Uterine smooth muscle cell (primary cell): ENCODE measurements at places on chromosomes 7 and 10. TPM values are rescaled to one million over a fixed set of nuclear protein-coding genes. Genes with fewer than 3 reads are reported as not detected.

Gene PKD2L1
- under 0.01 TPM in 1 of 2 replicates, not detected in the other for total RNA-seq

Gene CYP2C19
- not detected in 2 replicates for total RNA-seq

Gene AIFM2
- total RNA-seq, result 6.5 and 6.9 TPM in 2 replicates

Gene PRLHR
- 0.12 TPM in 1 of 2 replicates, not detected in the other for total RNA-seq

Gene CLDN4
- 58.2 and 84.7 TPM in 2 replicates for total RNA-seq

Gene FANK1
- total RNA-seq, result 2.2 and 3.7 TPM in 2 replicates

Gene GTPBP10
- total RNA-seq, result 14.9 and 32.1 TPM in 2 replicates

Gene CAMK2B
- total RNA-seq, result under 0.01 TPM in 1 of 2 replicates, not detected in the other

Gene LGI1
- not detected in 2 replicates for total RNA-seq

Gene FAM237B
- total RNA-seq, result 0.12 and 0.22 TPM in 2 replicates

Gene RGR
- not detected in 2 replicates for total RNA-seq

Gene TAS2R4
- 0.55 and 1.1 TPM in 2 replicates for total RNA-seq

Gene CH25H
- total RNA-seq, result 0.25 TPM in 1 of 2 replicates, not detected in the other

Gene FAM25G
- total RNA-seq, result not detected in 2 replicates

Gene ZWINT
- total RNA-seq, result 25.2 and 85.9 TPM in 2 replicates

Gene NME8
- not detected in 2 replicates for total RNA-seq

Gene ADCY1
- total RNA-seq, result 0.33 and 0.37 TPM in 2 replicates

Gene HTRA1
- 44.5 and 158 TPM in 2 replicates for total RNA-seq

Gene SUPV3L1
- total RNA-seq, result 35.7 and 54.7 TPM in 2 replicates

Gene HYAL4
- total RNA-seq, result not detected in 2 replicates

Gene RRP12
- total RNA-seq, result 17.5 and 29.7 TPM in 2 replicates

Gene SLC29A4
- 0.66 and 3.6 TPM in 2 replicates for total RNA-seq

Gene TBX20
- total RNA-seq, result under 0.01 TPM in 1 of 2 replicates, not detected in the other

Gene OGDHL
- total RNA-seq, result 0.22 and 0.37 TPM in 2 replicates

Gene MKX
- total RNA-seq, result 11.6 and 28.9 TPM in 2 replicates

Gene UNC5B
- 11.2 and 51.4 TPM in 2 replicates for total RNA-seq

Gene OR2A1
- total RNA-seq, result not detected in 2 replicates
